ENCODE measurements at places on chromosomes 7 and 10. TPM values are rescaled to one million over a fixed set of nuclear protein-coding genes. Genes with fewer than 3 reads are reported as not detected.

The RHEB gene
- 203 TPM for total RNA-seq

The ACTL6B gene
- total RNA-seq, result not detected

The HTR7 gene
- total RNA-seq, result 0.88 TPM

- DNase-seq, result peak; percentile 59
Measured at GRCh38 chr7:79050603-79051002, 402.9 kb downstream of the MAGI2 start.

GRCh38 chr10:11035301-11035991 is 17.8 kb downstream of the CELF2 start:
- DNase-seq, result no peak

DNA sequence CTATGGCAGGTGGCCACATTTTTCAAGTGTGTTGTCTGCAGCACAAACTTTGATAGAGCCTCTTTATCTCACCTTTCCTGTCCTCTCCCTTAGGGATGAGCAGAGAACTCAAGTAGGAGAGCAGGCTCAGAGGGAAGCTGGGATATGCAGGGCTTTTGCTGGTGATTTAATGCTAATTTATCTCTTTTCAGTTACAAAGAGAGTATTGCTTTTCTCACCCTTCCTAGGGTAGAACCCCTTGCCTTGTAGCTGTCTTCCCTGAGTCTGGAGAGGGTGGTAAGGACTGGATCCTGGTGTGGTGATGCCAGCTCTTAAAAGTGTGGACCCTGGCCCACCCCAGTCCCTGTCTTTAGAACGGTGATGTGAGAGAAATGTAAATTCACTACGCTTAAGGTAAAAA is 1061.4 kb downstream of the TYW1 start:
- DNase-seq, result no peak

GRCh38 chr7:130939321-130940095 is 205.5 kb upstream of the KLF14 start:
- DNase-seq, result peak; percentile 28

GRCh38 chr7:45889367-45890067 is 1.2 kb downstream of the IGFBP1 start:
- DNase-seq, result no peak

GRCh38 chr10:65416094-65416493 is 1509.7 kb upstream of the LRRTM3 start:
- no peak for DNase-seq

DNA sequence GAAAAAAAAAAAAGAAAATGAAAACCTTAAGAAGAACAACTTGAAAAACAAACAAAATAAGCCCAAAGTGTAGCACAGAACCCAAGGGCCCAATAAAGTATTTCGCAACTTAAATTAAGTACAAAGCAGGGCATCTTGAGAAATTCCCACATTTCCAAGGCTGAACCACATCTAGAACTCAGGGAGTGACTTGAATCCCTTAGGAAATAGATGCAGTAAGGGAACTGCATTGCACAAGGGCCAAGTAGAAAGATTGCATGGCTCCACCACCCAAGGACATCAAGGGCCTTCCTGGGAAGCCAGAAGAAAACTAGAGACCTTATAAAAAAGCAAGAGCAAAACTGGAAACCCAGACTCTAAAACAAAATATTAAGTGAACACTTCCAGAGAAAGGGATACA is 352.7 kb downstream of the CXCL12 start:
- no peak for DNase-seq

- no peak for DNase-seq
Measured at GRCh38 chr7:133778472-133778871, 348.7 kb upstream of the LRGUK start.

GRCh38 chr10:101214446-101215396 is 14.5 kb downstream of the LBX1 start:
- peak; percentile 67 for DNase-seq

DNA sequence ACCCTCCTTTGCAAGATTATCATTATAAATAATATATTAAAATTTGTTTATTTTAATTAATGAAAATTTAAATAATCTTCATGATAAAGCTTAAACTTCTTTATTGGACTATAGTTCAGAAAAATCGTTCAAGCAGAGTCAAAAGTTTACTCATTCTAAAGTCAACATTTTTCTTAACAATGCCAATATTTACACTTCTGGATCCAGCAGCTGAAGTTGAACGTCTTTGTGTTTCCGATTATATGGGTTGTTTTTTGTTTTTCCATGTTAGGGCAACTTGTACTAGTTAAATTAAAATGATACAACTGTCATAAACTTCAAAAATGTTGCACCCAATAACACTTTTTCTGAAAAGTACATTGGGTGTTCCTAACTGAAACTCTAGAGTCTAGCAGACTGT is 43.8 kb downstream of the GRB10 start:
- no peak for DNase-seq

- peak; percentile 28 for DNase-seq
Measured at GRCh38 chr7:157711353-157711888, 374.6 kb downstream of the DNAJB6 start.
